Stomach (tissue), 19 donors: ENCODE measurements at places on chromosomes 6 and 20. TPM values are rescaled to one million over a fixed set of nuclear protein-coding genes. Genes with fewer than 3 reads are reported as not detected.

The CYP39A1 gene
- total RNA-seq = 7.9 TPM

The ECHDC1 gene
- 11.9 TPM for total RNA-seq

The FAM83C gene
- not detected for total RNA-seq

The ATG5 gene
- 34.4 TPM for total RNA-seq

The CCNC gene
- total RNA-seq = 53.6 TPM

The NTSR1 gene
- 15.9 TPM for total RNA-seq

The ADTRP gene
- total RNA-seq = 18.7 TPM

The ID4 gene
- total RNA-seq = 22.0 TPM

The AGER gene
- total RNA-seq = 35.6 TPM

The DACT2 gene
- total RNA-seq = 0.55 TPM

The ZSCAN31 gene
- total RNA-seq = 13.4 TPM

The PRKN gene
- total RNA-seq = 10.8 TPM

The RAD21L1 gene
- not detected for total RNA-seq

The HNF4A gene
- total RNA-seq = 33.5 TPM

The ZNF311 gene
- 2.3 TPM for total RNA-seq

The C4B gene
- 19.2 TPM for total RNA-seq

The TREM2 gene
- total RNA-seq = not detected

The FRMD1 gene
- total RNA-seq = 0.43 TPM

The MYCT1 gene
- 18.5 TPM for total RNA-seq

The TAAR1 gene
- not detected for total RNA-seq

The OOEP gene
- not detected for total RNA-seq

The SNAP91 gene
- 3.5 TPM for total RNA-seq

The C6orf52 gene
- not detected for total RNA-seq

The IL20RA gene
- total RNA-seq = 11.7 TPM

The LPA gene
- total RNA-seq = not detected

The SLC12A5 gene
- total RNA-seq = 1.3 TPM

The LY6G6D gene
- not detected for total RNA-seq

The MATN4 gene
- total RNA-seq = not detected

The CST4 gene
- total RNA-seq = not detected

The OTOR gene
- total RNA-seq = not detected
